A549 treated with CORT108297 at 1 μM for 4 hours (cell line): ENCODE measurements at places on chromosomes 5 and 9. TPM values are rescaled to one million over a fixed set of nuclear protein-coding genes. Genes with fewer than 3 reads are reported as not detected.

GFI1B gene
- total RNA-seq: 0.03 to 0.14 TPM (median 0.12 TPM) in 3 of 5 replicates, not detected in the others

LEAP2 gene
- 0.73 to 1.6 TPM (median 1.1 TPM) in 5 replicates for total RNA-seq

PCDHGB4 gene
- 0.70 to 1.0 TPM (median 0.98 TPM) in 5 replicates for total RNA-seq

ASTN2 gene
- 4.3 to 5.8 TPM (median 5.3 TPM) in 5 replicates for total RNA-seq

ARL15 gene
- total RNA-seq: 3.5 to 7.2 TPM (median 4.7 TPM) in 5 replicates

SLC45A2 gene
- 0.05 TPM in 1 of 5 replicates, not detected in the others for total RNA-seq

CER1 gene
- total RNA-seq: not detected in 5 replicates

WDR38 gene
- 0.09 to 0.11 TPM (median 0.09 TPM) in 3 of 5 replicates, not detected in the others for total RNA-seq

ARL14EPL gene
- total RNA-seq: 0.07 to 0.43 TPM (median 0.14 TPM) in 5 replicates

INSL6 gene
- not detected in 5 replicates for total RNA-seq

TERT gene
- 1.3 to 3.6 TPM (median 2.7 TPM) in 5 replicates for total RNA-seq

TSSK1B gene
- total RNA-seq: not detected in 5 replicates

CDKN2B gene
- not detected in 5 replicates for total RNA-seq

MARCHF11 gene
- not detected in 5 replicates for total RNA-seq

QRFP gene
- not detected in 5 replicates for total RNA-seq

TAF11L10 gene
- not detected in 5 replicates for total RNA-seq

ZDHHC11 gene
- 14.5 to 21.3 TPM (median 17.1 TPM) in 5 replicates for total RNA-seq

MXD3 gene
- total RNA-seq: 12.8 to 22.6 TPM (median 20.6 TPM) in 5 replicates

CDC23 gene
- total RNA-seq: 23.7 to 38.0 TPM (median 29.0 TPM) in 5 replicates

TNFSF8 gene
- not detected in 5 replicates for total RNA-seq

PNPLA7 gene
- total RNA-seq: 0.37 to 1.1 TPM (median 0.76 TPM) in 5 replicates

TGFBI gene
- 1,398 to 2,146 TPM (median 1,880 TPM) in 5 replicates for total RNA-seq

SHOC1 gene
- total RNA-seq: not detected in 5 replicates

SCGB3A2 gene
- not detected in 5 replicates for total RNA-seq

TAF1L gene
- 0.01 TPM in 1 of 5 replicates, not detected in the others for total RNA-seq

ZBED3 gene
- 3.1 to 3.5 TPM (median 3.3 TPM) in 5 replicates for total RNA-seq

FCHO2 gene
- 10.8 to 16.2 TPM (median 12.8 TPM) in 5 replicates for total RNA-seq
